ENCODE measurements at places on chromosomes 4 and X.

GRCh38 chr4:1087371-1087770 lies 26.0 kb downstream of the RNF212 start:
- DNase-seq: no peak

- DNase-seq: no peak
These were observed 106.1 kb downstream of the GALNTL6 start for GRCh38 chr4:171919314-171919713.

DNA sequence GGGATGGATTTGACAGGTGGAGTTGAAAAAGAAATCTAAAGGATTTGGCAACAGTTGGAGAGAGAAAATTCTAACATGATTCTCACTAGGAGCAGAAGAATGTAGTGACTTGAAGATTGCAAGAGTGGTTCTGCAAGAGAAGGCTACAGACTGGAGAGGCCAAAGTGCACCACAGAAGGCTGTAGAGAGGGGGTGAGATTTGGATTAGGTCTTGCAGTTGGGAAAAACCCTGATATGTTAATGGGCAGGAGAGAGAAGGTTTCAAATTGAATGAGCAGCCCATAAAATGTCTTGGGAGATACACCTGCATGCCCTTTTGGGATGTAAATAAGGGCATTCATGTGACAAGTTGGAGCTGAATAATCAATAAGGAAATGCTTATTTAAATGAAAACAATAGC lies 14.7 kb upstream of the VEGFD start:
- no peak for DNase-seq

- no peak for DNase-seq
These were observed 220.6 kb downstream of the FBXO8 start for GRCh38 chr4:174062831-174063230.

GRCh38 chrX:104122829-104123228 lies 10.5 kb downstream of the ZCCHC18 start:
- no peak for DNase-seq

- DNase-seq: no peak
These were observed 238.4 kb upstream of the TAPT1 start for GRCh38 chr4:16464651-16465050.

DNA sequence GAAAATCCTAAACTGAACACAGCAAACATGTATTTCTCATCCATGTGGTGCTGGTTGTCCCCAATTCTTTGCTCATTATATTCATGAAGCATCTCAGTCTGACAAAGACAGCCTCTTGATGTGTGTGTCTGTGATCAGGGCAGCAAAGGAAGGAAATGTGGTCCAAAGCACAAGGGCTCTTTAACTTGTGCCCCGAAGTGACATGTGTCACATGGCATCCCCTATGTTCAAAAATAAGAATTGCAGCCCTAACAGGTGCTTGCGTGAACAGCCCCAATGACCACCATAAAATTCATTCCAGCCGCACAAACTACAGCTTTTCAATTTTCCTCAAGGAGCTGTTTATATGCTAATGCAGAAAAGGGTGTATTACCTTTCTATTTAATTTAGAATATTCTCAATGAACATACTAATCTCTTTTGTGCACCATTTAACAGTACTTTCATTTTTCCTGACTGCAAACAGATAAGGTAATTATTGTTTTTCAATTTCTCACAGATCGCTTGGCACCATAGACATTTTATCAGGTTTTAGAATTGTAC lies 231.9 kb upstream of the CTSO start:
- no peak for DNase-seq

DNA sequence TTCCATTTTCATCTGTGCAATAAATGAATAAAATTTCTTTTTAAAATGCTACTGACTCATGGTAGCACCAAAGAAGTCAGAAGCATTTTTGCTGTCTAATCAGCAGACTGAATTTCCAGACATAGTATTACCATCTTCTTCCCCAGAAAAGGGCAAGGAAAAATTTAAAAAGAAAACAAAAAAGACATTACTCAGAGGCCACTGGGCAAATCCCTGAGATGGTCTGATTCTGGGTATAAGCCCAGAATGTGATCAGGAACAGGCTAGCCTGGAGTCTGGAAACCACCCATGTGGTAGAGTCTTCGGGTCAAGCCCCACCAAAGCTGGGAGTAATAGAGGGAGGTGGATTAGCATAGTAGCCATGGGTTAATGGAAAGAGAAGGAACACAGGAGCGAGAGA lies 342.8 kb downstream of the FBXW7 start:
- no peak for DNase-seq

DNA sequence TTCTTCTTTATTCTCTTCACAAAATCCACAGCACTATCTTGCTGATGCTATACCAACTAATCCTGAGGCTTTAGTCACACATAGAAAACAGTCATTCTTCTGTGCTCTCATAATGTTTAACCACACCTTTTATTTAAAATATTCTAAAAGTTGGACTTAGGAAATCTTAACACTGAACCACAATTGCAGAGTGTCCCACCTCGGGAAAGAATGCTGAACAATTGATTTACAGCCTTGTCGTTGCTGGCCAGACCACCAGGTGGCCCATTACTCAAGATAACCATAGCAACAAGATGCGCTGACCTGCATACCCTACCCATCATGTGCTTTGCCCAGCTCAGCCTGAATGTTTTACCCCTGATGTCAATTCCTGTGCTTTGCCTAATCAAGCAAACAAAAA lies 100.8 kb downstream of the ARSJ start:
- DNase-seq: no peak

DNA sequence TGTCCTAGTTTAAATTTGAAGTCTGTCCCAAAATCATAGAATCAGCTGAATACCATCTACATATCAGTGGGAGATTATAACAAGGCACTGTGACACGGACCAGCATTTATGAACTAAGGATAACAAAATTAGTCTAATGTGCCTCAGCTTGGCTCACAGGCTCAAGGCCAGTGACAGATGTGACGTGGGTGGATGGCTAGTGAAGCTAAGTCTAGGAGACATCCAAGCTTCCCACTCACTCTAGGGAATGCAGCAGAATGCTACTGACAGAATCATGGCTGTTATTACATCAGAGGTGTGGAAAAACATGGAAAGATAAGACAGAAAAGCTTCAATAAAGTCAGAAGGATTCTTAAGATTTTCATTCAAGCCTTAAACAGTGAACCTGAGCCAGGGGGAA lies 329.9 kb downstream of the NAF1 start:
- DNase-seq: no peak

DNA sequence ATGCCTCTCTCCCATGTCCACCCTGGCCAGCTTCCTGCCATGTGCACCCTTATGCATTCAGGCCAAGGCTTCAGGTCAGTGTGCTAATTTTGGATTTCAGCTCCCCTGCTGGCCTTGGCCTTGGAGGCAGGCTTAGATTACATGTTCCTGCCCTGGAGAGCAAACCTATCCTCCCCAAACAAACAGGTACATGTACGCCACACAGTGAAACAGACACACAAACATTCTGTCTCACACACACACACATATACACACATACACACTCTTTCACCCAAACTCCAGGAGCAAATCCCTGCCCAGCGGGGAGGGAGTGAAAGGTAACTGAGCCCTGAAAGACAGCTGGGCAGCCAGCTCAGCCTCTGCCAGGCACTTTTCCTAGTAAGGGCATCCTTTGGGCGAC lies 62.7 kb upstream of the ARHGAP36 start:
- no peak for DNase-seq

DNA sequence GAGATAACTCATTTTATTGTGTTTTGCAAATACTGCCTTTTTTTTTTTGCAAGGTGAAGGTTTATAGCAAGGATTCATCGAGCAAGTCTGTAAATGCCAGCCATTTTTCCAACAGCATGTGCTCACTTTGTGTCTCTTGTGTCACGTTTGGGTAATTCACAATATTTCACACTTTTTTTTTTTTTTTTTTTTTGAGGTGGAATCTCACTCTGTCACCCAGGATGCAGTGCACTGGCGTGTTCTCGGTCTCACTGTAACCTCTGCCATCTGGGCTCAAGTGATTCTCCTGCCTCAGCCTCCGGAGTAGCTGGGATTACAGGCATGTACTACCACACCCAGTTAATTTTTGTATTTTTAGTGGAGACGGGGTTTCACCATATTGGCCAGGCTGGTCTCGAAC lies 1.9 kb downstream of the RNF4 start:
- DNase-seq: no peak
